ENCODE measurements at places on chromosomes 3 and 15. TPM values are rescaled to one million over a fixed set of nuclear protein-coding genes. Genes with fewer than 3 reads are reported as not detected.

DNA sequence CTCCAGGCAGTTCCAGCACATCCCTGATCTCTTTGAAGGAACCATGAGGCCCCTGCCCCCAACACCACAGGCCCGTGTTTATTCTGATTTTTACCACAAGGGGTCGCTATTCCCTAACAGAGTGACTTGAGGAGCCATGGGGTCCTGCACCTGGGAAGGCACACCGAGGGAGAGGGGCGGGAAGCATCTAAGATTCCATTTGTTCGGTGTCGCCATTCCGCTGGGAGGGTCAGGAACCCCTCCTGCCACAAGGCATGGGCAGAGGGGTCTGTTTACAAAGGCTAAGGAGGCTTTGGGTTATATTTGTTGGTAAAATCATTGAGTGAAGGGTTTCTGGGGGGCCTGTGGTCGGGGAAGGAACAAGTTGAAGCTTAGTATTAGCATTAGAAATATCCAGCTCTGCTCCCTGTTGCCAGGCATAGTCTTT is 77.1 kb downstream of the WDR76 start:
- H3K4me3 ChIP-seq = no peak overlapping the region
- H3K4me1 ChIP-seq = no peaks in the 10 kb centered on the region
- DNase-seq = peak; percentile 25

- no peak for DNase-seq
- no peak overlapping the region for H3K27ac ChIP-seq
- H3K4me1 ChIP-seq = no peaks in the 10 kb centered on the region
- H3K36me3 ChIP-seq = no peaks in the 10 kb centered on the region
- no peak overlapping the region for H3K4me3 ChIP-seq
- H3K27me3 ChIP-seq = no peaks in the 10 kb centered on the region
These were observed 82.0 kb downstream of the MYLK start for GRCh38 chr3:123802007-123802625.

- H3K4me3 ChIP-seq = no peak overlapping the region
- no peaks in the 10 kb centered on the region for H3K36me3 ChIP-seq
- H3K27me3 ChIP-seq = no peaks in the 10 kb centered on the region
- H3K27ac ChIP-seq = no peak overlapping the region
- no peaks in the 10 kb centered on the region for H3K4me1 ChIP-seq
- no peak for DNase-seq
These were observed 40.8 kb downstream of the CA12 start for GRCh38 chr15:63340878-63341277.

GRCh38 chr3:94481226-94481898 is 418.5 kb downstream of the NSUN3 start:
- H3K36me3 ChIP-seq = no peaks in the 10 kb centered on the region
- no peak overlapping the region for H3K27ac ChIP-seq
- H3K4me1 ChIP-seq = no peaks in the 10 kb centered on the region

GRCh38 chr3:33652736-33653135 is 65.3 kb downstream of the CLASP2 start:
- no peaks in the 10 kb centered on the region for H3K4me1 ChIP-seq
- DNase-seq = no peak
- H3K27me3 ChIP-seq = no peaks in the 10 kb centered on the region
- no peak overlapping the region for H3K27ac ChIP-seq

DNA sequence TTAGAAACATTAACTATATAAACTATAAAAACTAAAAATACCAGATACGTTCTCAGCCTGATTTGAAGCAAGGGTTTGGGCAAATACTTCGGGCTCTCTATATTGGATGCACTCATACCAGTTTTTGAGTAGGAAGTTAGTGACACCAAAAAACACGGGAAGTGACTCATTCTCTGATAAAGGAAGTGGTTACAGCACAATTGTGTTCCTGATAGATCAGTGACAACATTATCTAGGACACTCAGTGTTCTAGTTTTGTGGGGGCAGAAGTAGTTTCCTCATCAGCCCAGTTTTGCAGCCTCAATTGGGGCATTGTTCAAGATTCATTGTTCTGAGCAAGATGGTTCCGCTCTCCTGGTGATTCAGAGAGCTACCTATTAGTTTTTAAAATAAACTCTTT is 469.6 kb upstream of the DPPA4 start:
- DNase-seq = no peak
- H3K27me3 ChIP-seq = no peaks in the 10 kb centered on the region
- no peaks in the 10 kb centered on the region for H3K36me3 ChIP-seq
- H3K27ac ChIP-seq = no peak overlapping the region

DNA sequence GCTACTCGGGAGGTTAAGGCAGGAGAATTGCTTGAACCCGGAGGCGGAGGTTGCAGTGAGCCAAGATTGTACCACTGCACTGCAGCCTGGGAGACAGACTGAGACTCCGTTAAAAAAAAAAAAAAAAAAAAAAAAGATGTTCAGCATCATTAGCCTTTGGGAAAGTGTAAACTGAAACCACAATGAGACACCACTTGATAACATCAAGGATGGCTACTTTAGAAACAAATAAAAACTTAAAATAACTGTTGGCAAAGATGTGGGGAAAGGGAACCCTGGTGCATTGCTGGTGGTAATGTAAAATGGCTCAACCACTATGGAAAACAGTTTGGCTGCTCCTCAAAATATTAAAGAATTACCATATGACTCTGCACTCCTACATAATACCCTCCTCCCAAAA is 1.9 kb downstream of the LEO1 start:
- no peak overlapping the region for H3K4me3 ChIP-seq
- no peaks in the 10 kb centered on the region for H3K4me1 ChIP-seq
- no peaks in the 10 kb centered on the region for H3K36me3 ChIP-seq
- no peak overlapping the region for H3K27ac ChIP-seq
- H3K27me3 ChIP-seq = no peaks in the 10 kb centered on the region
- DNase-seq = no peak

GRCh38 chr3:50620820-50621219 is 3.9 kb downstream of the MAPKAPK3 start:
- peak overlapping the region; percentile 36 for H3K27ac ChIP-seq
- H3K4me1 ChIP-seq = peaks cover 28% of the 10 kb centered on the region
- H3K36me3 ChIP-seq = no peaks in the 10 kb centered on the region
- no peak for DNase-seq
- H3K27me3 ChIP-seq = no peaks in the 10 kb centered on the region

DNA sequence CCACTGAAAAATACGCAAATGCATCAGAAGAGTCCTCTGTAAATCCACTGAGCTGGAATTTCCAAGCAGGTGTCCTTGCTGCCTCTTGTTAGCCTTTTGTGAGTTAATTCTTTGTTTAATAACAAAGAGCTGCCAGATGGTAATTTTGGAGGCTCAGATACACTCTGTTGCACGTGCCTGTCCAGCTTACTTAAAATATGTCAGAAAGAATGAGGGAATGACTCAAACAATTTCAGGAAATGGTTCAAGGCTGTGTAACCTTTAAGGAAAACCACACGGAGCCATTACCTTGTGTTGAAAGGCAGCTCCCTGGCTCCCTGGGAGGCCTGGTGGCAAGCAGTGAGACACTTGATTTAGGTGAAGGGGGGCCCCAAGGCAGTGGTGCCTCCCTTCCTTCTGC is 302.2 kb upstream of the CTDSPL start:
- H3K27me3 ChIP-seq = no peaks in the 10 kb centered on the region
- DNase-seq = no peak
- no peak overlapping the region for H3K4me3 ChIP-seq
- H3K36me3 ChIP-seq = no peaks in the 10 kb centered on the region

DNA sequence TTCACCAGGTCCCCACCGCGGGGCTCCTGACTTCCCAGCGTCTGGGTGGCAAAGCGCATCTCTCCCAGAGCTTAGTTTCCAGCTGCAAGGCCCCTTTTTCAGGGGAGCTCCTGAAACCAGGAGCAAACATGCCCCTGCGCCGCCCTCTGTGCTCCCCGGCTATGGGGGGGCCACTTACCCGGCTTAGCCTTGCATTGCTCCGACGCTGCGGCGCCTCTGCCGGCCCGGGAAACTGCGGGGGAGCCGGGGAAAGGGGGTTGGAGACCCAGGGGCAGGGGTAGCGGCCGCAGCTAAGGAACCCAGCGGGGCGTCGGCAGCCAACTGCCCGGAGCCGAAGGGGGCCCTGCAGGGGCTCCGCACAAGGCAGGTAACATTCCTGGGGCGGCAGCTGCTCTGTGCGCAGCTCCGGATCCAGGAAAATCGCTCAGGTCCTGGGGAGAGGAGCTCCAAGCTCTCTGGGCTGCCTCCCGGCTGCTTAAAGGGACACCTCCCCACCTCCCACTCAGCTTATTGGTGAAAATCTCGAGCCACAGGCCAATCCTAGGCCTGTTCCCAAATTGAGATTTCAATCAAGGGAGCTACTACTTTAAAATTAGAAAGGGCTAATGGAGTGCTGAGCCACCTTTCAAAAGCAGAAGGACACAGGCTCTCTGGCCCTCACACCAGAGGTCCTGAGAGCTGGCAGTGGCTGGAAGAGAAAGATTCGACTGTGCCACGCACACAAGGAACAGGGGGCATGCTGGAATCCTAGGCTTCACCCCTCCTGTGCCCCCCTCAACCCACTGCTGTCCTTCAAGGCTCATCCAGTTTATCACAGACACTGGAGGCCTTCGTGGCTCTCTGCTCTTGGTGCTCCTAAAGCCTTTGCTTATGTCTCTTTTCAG is 42.7 kb upstream of the PRICKLE2 start:
- H3K27me3 ChIP-seq = no peaks in the 10 kb centered on the region
- peak overlapping the region; percentile 74 for H3K27ac ChIP-seq
- H3K4me3 ChIP-seq = peak overlapping the region; percentile 55
- DNase-seq = peak; percentile 48

GRCh38 chr15:25711164-25711563 is 152.0 kb downstream of the ATP10A start:
- no peaks in the 10 kb centered on the region for H3K36me3 ChIP-seq
- no peaks in the 10 kb centered on the region for H3K27me3 ChIP-seq
- no peak for DNase-seq
- no peaks in the 10 kb centered on the region for H3K4me1 ChIP-seq

DNA sequence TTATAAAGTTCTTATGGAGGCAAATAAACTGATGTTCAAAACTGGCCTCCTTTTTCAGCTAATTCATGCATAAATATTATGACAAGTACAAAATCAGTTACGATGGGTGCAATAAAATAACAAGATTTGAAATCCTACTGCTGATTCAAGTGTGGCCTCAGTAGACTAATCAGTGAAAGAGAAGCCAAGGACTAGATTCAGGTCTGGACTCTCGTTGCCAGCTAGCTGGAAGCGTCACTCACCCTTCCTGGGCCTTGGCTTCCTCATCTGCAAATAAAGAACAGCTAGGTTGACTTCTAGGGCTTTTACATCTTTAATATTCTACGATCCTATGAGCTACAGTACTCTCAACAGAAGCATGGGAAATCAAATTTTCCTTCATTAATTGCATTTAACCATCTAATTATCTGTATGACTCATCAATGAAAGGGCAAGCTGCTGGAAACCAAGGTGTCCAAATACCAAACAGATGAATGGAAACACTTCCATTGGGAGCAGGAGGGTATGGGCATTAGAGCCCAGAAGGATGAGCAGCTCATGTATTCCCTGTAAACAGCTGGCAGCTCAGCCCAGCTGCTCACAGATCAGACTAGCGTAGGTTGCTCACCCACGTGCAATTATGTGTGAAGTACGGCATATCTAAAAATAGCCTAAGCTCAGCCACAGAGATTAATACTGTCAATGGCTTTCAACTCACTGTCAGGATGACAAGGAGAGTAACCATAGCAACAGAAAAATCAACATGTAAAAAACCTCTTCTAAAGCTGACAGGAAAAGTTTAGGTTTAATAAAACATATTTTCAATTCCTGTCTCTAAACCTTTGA is 294.8 kb downstream of the PLCL2 start:
- DNase-seq = no peak
- no peaks in the 10 kb centered on the region for H3K27me3 ChIP-seq

DNA sequence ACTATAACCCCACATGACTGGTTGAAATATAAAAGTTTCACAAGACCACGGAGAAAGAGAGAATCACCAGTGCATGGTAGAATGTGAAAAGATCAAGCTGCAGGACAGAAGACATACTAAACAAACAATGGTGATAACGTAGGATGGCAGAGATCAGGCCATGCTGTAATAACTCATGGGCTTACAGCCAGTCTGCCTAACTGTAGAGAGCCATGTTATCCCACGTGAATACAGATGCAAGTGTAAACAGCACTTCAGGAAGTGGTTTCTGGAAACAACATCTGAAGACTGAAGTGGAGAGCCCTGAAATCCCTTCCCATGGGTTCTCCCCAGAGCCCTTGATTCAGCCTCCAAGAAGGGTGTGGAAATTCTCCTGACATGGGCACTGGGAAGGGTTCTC is 103.2 kb upstream of the SLCO2A1 start:
- H3K27ac ChIP-seq = no peak overlapping the region
- no peak overlapping the region for H3K4me3 ChIP-seq
- H3K4me1 ChIP-seq = no peaks in the 10 kb centered on the region
- no peaks in the 10 kb centered on the region for H3K27me3 ChIP-seq

DNA sequence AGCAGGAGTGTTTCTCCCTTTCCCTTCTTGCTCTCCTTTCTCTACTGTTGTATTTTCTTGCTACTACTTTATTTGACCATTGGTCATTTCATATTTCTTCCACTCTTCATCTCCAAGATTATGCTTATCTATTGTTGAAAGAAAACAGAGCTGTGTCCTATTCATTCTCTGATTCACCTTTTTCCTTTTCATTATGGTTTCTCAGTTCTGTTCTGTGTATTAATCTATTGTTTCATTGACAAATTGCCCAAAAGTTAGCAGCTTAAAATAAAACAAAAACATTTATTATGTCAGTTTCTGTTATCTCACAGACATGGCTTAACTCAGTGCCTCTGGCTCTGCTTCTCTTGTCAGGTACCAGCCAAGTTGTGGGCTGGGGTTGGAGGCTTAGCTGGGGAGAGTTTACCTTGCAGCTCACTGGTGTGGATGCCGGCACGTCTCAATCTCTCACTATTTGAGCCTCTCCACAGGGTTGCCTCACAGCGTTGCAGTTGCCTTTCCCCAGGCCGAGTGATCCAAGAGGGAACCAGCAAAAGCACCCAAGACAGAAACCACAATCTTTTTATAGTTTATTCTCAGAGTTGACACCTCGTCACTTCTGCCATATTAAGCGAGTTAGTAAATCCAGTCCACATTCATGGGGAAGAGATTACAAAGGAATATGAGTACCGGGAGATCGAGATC is 36.9 kb upstream of the FILIP1L start:
- no peak for DNase-seq
- no peak overlapping the region for H3K4me3 ChIP-seq
- H3K4me1 ChIP-seq = no peaks in the 10 kb centered on the region
- no peaks in the 10 kb centered on the region for H3K27me3 ChIP-seq
- no peak overlapping the region for H3K27ac ChIP-seq

GRCh38 chr3:191985691-191986090 is 524.7 kb downstream of the PYDC2 start:
- H3K4me3 ChIP-seq = no peak overlapping the region
- no peaks in the 10 kb centered on the region for H3K27me3 ChIP-seq
- no peaks in the 10 kb centered on the region for H3K36me3 ChIP-seq
- DNase-seq = no peak
- H3K4me1 ChIP-seq = no peaks in the 10 kb centered on the region

GRCh38 chr3:129415830-129416229 is 12.6 kb downstream of the EFCAB12 start:
- H3K27ac ChIP-seq = no peak overlapping the region
- no peaks in the 10 kb centered on the region for H3K4me1 ChIP-seq
- no peaks in the 10 kb centered on the region for H3K27me3 ChIP-seq
- DNase-seq = no peak

Gene TMCO5A
- total RNA-seq = not detected

Gene SPRED1
- total RNA-seq = 9.5 TPM

Measured in prostate gland (tissue), 2 donors.